ENCODE measurements at places on chromosomes 1 and 21.

- peak; percentile 62 for DNase-seq
Observed at GRCh38 chr1:225467193-225468020, 39.6 kb upstream of the LBR start.

DNA sequence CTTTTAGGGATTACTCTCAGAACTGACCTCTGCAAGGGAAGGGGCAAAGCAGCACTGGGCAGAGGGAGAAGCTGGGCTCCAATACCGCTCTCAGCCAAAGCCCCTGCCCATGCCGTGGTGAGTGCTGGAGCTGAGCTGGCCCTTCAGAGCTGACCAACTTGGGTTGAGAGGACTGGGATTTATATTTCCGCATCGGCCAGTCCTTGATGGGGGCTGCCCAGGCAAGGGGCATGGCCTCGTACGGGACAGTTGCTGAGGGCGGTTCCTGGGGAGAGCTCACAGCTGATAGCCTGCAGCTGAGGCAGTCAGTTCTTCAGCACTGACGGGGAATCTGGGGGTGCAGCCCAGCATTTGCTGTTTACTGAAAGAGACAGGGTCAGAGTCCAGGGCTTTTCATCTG, 8.0 kb downstream of the HUNK start:
- DNase-seq: no peak

- DNase-seq: no peak
Observed at GRCh38 chr21:38990424-38990794, 184.7 kb downstream of the ETS2 start.

DNA sequence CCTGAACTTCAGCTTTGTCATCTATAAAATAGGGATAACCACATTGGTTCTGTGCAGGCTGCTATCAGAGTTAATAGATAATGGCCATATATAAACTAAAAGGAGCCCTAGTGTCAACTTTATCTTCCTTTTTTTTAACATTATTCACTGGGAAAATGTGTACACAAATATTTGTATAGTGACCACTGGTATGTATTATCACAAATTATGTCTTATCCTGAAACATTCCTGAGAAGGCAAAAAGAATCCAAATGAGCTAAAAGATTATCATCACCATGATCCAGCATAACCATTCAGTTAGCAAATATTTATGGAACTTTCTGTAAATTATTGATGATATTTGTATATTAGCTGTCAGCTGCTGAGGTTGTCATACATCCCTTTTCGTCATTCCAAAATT, 16.6 kb downstream of the ANGPTL3 start:
- DNase-seq: no peak

DNA sequence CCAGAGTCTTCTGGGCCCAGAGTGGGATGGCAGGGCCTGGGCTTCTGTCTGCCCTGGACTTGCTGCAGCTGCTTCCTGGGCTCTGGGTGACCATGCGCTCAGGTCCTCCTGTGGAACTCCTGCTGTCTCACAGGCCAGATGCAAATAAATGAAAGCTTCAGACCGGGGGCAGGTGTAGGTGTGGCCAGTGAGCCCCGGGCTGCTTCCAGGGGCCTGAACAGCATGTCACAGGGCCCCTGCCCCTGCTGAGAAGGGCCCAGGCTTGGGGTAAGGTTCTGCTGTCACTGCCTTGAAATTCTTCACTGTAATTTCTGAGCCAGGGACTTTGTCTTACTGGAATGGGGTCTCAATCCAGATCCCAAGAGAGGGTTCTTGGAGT, 2.5 kb upstream of the PKNOX1 start:
- DNase-seq: no peak

GRCh38 chr1:115337633-115338456, at the start of gene NGF:
Gene NGF (minus strand): TSS chr1:115338249. CDS start chr1:115286795, 51,454 bp downstream.
- DNase-seq: no peak

DNA sequence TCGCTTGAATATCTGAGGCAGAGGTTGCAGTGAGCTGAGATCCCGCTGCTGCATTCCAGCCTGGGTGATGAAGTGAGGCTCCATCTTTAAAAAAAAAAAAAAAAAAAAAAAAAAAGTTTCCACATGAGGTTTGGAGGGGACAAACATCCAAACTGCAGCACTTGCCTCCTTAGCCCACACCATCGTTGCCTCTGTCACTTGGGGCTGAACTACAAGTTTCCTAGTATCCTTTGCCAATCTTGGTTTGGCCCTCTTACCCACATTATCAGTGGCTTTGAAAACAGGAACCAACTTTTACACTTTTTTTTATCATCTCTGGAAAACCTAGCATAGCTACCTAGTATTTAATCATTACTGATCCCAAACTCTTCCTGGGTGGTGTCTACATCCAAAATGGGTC, 59.2 kb downstream of the CLSTN1 start:
- DNase-seq: no peak

GRCh38 chr1:222749927-222750326, 12.9 kb downstream of the FAM177B start:
- DNase-seq: no peak

DNA sequence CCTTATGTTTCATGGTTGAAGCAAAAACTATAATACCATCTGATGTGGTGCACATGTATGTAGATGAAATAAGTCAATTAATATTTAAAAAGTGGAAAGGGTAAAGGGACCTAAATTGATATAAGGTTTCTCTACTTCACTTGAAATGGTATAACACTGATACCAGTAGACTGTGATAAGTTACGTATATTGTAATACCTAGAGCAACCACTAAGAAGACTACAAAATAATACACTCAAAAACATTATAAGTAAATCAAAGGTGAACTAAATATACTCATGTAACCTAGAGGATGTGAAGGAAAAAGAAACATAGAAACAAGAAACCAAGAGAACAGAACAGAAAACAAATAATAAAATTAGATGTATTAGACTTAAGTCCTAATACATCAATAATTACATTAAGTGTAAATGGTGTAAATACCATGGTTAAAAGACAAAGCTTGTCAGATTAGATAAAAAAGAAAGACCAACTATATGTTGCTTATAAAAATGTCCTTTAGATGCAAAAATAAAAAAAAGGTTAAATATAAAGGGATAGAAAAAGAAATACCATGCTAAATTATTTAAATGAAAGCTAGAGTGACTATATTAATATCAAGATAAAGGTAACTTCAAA, 118.8 kb downstream of the LRRC7 start:
- no peak for DNase-seq

- DNase-seq: no peak
Observed at GRCh38 chr1:52673513-52673912, 24.6 kb downstream of the COA7 start.

DNA sequence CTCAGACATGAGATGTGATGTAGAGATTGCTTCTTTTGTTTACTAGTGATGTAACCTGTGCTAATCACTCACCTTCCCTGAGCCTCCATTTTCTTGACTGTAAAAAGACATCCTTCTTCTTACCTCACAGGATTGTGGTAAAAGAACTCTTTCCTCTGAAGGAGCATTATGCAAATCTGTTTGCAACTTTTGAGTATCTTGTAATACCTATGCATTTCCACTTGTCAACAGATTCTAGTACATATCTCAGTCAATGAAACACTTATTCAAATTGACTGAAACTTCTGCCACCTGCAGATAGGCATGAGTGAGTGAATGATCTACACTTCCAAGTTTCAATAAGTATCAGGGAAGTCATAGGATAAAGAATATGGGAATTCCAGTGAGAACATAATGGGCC, 174.7 kb downstream of the HHIPL2 start:
- no peak for DNase-seq

DNA sequence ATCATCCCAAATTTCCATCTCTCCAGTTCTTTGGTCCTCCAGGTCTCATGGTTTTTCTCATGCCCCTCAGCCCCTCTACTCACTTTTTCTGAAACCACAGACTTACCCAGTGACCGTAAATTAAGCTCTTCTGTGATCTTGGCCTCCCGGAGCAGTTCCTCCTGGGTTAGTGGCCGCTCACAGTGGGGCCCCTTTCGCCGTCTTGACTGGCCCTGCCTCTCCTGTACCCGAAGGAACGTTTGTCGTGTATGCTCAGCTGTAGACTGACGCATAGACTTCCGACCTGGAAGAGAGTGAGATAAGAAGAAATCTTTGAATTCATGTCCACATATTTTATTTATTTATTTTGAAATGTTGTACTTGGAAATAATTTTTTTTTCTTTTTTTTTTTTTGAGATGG, 5.8 kb downstream of the VPS72 start:
- DNase-seq: no peak

DNA sequence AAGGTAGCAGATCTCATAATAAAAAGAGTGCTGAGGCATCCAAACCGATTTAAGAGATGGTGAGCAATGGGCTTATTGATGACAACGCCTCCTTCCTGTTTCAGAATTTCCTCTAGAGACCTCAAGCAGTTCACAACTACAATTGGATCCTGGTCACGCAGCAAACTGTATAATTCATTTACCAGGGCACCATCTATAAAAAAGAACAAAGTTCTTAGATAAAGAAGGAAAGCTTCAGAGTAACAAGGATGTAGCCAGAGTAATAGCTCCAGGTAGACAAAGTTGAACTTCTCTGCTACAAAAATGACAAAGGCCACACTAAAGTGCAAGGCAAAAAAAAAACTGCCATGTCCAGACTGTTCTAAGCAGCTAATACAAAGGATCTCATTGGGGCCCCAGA, 3.4 kb downstream of the AP4B1 start:
- DNase-seq: no peak

DNA sequence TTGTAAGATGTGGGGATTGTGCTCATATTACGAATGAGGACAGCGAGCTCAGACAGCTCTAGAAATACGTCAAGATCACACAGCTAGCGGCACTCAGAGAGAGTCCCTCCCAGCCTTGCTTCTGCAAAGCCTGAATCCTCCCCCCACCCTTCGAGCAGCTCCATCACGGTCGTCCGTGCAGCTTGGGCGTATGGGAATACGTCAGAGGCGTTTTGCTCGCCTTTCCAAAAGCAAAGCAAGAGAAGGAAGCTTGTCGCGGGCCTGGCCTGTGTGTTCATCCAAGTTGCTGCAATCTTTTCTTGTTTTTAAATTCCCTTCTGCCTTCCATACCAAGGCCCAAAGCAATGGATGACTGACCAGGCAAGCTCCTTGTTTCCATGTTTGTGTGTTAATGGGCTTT, 125.5 kb upstream of the IRF2BP2 start:
- no peak for DNase-seq

- DNase-seq: peak; percentile 41
Observed at GRCh38 chr1:50348449-50349241, 74.6 kb downstream of the DMRTA2 start.

DNA sequence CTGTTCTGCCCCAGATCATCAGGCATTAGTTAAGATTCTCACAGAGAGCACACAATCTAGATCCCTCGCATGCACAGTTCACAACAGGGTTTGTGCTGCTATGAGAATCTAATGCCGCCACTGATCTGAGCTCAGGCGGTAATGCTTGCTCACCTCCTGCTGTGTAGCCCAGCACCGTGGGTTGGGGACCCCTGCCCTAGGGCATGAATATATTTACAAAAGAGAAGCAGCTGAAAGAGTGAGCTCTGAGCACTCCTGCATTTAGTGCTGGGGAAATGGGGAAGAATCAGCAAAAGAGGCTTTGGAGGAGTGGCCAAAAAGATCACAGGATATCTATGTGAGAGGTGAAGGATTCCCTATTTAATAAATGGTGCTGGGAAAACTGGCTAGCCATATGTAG, 5.6 kb downstream of the CFAP57 start:
- no peak for DNase-seq

GRCh38 chr1:218863987-218864386, 309.7 kb upstream of the LYPLAL1 start:
- DNase-seq: no peak

GRCh38 chr21:36908260-36908908, 58.1 kb downstream of the HLCS start:
- no peak for DNase-seq

DNA sequence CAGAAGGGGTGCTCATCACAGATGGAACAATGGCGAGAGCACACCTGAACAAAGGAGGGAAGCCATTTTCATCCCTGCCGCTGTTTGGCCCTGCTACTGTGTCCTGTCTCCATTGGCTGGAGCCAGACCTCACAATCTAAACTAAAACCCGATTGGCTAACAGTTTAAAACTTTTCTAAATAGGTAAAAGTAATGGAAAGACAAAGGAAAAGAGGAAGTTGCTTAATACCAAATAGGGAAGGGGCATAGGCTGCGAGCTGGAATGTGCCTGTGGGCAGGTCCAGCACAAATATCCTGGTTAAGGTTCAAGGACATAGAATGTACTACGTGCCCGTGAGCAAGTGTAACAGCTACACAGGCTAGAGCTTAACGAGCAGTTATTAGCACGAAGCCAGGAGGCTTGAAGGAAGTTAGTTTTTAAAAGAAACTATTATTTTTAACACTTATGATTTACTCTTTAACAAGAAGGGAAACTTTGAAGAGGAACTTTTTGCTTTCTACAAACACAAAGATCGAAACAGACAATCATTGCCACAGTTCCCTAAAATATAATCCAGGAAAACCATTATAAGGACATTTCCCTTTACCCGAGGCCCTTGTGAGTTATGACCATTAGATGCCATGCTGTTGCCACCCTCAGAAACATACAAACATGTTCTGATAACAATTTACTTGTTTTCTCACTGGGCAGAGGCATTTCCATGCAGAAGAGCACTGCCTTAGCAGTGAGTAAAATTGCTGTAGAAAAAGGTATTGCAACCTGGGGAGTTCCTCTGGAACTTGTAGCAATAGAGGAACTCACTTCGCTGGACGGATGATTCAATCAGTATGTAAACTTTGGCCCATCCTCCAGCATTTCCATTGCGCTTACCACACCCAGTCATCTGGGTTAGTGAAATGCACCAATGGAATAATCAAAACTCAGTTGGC, 4.8 kb upstream of the PTTG1IP start:
- no peak for DNase-seq

DNA sequence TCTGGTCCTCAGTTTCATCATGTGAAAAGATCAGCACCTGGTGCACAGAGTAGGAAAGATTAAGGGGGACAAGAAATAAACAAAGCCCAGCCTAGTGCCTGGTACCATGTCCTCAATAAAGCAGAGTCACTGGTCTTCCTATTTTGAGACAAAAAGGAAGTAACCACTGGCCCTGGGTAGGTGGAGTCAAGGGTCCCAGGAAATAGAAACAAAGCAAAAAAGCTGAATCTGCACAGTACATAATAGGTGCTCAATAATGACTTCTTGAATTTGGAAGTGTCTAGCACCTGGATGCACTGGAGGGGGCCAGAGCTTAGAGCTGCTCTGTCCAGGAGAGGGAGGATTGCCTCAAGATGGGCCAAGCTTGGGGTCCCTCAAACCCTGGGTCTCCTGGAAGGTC, 1.9 kb upstream of the EPHB2 start:
- no peak for DNase-seq

DNA sequence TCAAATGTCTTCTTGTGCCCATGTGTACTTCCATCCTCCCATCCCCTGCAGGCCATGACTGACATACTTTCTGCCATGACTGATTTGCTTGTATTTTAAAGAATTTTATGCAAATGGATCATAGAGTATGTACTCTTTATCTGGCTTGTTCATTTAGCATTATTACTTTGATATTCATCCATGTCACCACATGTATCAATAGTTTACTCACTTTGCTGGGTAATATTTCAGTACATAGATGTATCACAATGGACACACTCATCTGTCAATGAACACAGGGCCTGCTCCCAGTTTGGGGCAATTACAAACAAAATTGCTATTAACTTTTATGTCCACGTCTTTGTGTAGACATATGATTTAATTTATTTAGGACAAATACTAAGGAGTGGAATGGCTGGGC, 259.1 kb downstream of the SDCCAG8 start:
- DNase-seq: no peak

GRCh38 chr1:26419494-26419893, 8.9 kb downstream of the LIN28A start:
- DNase-seq: no peak

GRCh38 chr1:31549809-31550620, 26.3 kb upstream of the TINAGL1 start:
- DNase-seq: no peak

- no peak for DNase-seq
Observed at GRCh38 chr1:44677201-44677766, 2.8 kb downstream of the ARMH1 start.

- no peak for DNase-seq
Observed at GRCh38 chr1:111571987-111572386, 47.6 kb upstream of the RAP1A start.

Data from stimulated activated CD4-positive, alpha-beta T cell treated with anti-CD3 and anti-CD28 coated beads, Interleukin-2, amount 100 ng/mL, for 48 hours (primary cell).